COR-L47 (cell line): ENCODE measurements at places on chromosomes 16 and 17.

DNA sequence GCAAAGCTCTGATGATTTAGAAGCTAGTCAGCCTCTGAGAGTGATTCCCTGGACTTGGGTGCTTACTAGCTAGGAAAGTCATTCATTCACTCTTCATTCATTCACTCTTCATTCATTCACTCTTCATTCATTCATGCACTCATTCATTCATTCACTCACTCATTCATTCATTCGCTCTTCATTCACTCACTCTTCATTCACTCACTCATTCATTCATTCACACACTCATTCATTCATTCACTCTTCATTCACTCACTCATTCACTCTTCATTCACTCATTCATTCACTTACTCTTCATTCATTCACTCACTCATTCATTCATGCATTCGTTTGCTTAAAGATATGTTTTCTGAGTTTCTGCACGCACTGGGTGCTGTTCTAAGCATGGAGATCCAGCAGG lies 292.7 kb upstream of the TNRC6C start:
- DNase-seq, result no peak

- DNase-seq, result no peak
Observed at GRCh38 chr16:25260416-25260815, 2.8 kb upstream of the ZKSCAN2 start.

GRCh38 chr16:63749276-63749675 lies 1372.6 kb downstream of the CDH11 start:
- DNase-seq, result no peak

DNA sequence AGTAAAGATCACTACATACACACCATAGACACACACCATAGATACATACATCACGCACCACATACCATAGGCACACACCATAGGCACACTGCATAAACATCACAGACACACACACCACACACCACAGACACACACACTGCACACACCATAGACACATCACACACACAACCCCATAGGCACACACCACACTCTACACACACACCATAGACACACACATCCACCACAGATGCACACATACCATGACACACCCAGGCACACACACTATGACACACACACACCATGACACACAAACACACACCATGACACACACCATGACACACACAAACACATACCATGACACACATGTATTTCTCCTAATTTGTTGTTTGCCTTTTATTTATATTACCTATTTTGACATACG lies 14.1 kb downstream of the TBC1D16 start:
- no peak for DNase-seq

GRCh38 chr17:31134576-31134975 lies 39.8 kb downstream of the NF1 start:
- DNase-seq, result no peak

- DNase-seq, result no peak
Observed at GRCh38 chr17:68937890-68938514, 17.2 kb downstream of the ABCA8 start.

DNA sequence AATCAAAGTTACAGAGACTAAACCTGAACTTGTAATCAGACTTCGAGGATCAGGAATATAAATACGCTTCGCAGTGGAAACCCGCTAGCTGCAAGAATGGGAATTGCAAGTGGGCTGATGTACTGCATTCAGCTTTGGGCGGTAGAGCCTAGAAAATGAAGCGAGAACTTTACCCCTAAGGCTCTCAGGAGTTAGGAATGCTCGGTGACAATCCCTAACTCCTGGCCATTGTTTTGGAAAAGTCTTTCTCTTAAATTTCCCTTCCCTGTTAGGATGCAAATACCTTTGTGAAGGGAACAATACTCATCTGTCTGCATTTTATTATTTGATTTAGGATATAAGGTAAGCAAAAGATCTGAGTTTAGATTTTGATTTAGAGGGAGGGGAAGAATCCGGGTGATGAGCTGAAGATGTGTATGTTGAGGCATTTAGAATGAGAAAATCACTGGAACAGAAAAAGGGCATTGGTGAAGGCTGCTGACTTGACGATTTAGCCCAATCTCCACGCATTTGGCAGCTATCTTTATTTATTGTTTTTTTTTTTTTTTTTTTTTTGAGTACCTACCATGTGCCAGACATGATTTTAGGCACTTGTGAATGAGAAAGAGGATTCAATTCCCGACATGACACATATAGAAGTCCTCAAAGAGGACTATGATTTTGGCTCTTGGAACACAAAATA lies 2.2 kb upstream of the TOX3 start:
- DNase-seq, result no peak

DNA sequence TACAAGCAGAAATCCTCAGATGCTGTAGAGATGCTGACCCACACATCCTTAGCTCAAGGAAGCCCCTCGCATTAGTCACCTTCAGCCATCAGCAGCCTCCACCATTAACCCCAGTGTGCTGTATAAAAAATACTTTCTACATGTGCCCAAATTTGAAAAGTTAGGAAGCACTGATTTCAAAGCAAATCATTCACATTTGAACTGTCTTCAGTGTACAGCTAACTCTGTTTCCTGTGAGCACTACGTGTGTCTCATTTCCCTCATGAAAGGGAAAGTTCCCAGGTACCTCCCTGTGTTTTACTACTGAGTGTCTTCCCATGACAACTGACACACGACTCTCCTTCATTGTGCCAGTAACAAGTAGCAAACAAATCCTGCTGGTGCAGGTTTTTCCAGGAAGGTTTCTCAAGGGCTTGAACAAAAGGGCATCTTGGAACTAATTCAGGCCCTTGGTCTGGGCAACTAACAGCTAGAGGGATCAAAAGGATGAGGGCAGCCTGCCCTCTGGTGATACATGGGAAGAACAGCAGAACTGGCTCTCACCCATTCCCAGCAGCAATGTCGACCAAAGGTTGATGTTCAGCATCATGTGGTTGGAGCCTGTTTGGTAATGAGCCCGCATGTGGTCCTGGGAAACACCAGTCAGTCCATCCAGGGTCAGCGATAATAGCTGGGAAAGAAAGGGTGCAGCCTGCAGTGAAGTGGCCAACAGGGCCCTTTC lies 4.0 kb downstream of the SLC35B1 start:
- no peak for DNase-seq

GRCh38 chr17:54324813-54325212 lies 502.1 kb downstream of the KIF2B start:
- no peak for DNase-seq

GRCh38 chr16:77834635-77835540 lies 46.5 kb downstream of the VAT1L start:
- DNase-seq, result no peak

- no peak for DNase-seq
Observed at GRCh38 chr16:27642756-27643155, 92.8 kb downstream of the KATNIP start.

DNA sequence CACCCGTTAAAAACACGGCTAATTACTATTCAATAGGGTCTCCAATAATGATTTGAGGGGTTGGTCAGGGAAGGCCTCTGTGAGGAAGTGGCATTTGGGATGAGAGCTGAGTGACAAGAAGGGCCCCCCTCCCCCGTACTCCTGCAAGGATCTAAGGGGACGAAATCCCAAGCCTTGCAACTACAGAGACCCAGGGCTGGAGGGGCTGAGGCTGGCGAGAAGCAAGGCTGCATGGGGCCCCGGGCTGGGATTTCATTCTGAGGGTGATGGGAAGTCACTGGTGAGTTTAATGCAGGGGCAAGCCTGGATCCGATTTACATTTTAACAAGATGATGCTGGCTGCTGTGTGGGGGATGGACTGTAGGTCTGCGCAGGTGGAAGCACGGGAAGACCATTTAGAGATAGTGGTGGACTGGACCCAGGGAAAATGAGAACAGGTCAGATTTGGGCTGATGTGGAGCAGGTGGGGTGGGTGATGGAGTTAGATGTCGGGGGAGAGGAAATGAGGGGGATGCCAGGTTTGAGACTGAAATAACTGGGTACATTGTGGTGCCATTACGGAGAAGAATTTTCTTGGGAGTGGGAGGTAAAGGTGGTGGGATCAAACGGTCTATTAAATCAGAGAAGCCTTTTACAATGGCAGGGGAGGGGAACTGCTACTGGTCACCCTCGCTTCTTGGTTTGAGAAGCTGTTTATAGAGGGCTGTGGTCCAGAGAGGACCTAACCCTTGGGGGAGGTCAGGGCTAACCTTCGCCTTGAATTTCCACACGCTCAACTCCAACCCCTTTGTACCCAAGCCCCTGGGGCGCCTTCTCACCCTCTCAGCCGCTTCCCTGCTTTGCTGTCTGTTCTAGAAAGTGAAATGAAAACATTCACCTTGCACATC lies 932 bp upstream of the MYBBP1A start:
- no peak for DNase-seq

DNA sequence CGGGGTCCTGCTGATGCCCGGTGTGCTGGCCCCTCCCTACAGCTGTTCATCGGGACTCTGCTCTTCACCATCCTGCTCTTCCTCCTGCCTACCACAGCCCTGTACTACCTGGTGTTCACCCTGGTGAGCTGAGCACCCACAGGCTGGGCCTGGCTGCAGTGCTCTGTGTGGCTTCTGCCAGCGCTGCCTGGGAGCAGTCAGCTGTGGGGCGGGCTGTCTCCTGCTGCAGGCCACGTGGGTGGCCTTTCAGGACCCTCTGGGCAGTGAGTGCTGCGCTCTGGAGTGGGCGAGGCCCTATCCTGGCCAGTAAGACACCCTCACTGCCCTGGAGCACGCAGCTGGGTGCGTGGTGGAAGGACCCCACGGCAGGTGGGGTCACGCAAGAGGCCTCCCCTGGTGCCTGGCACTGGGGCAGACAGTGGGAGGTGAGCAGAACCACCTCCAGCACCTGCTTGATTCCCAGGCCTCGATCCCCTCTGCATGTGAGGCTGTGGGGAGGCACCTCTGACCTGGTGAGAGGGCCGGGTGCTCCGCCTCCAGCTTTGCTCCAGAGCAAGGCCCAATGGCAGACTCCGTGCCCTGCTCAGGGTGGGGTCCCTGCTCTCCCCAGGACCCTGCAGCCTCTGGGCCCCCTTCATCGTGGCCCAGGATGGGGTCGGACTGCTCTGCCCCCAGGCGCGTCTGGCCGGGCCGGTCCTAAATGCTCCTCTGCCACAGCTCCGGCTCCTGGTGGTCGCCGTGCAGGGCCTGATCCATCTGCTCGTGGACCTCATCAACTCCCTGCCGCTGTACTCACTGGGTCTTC lies 9.5 kb upstream of the RAB40C start:
- DNase-seq, result no peak

DNA sequence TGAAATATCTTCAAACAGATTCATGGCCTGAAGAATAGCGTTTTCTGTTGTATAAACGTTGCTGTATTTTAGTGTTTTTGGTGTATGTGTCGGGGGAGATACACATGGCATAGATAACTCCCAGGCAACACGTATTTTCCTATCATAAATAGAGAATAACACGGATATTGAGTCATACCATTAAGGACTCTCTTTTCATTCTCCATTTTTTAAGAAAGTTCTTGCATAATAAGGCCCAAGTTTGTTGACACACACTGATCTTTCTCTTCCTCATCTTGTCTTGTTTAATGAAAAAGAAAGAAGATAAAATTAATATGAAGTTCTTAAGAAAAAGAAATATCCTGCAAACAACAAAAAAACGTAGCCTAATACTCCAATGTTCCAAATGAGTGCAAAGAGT lies 13.4 kb downstream of the ABCA8 start:
- DNase-seq, result no peak

GRCh38 chr17:4357030-4357628 lies 9.3 kb downstream of the UBE2G1 start:
- DNase-seq, result no peak

DNA sequence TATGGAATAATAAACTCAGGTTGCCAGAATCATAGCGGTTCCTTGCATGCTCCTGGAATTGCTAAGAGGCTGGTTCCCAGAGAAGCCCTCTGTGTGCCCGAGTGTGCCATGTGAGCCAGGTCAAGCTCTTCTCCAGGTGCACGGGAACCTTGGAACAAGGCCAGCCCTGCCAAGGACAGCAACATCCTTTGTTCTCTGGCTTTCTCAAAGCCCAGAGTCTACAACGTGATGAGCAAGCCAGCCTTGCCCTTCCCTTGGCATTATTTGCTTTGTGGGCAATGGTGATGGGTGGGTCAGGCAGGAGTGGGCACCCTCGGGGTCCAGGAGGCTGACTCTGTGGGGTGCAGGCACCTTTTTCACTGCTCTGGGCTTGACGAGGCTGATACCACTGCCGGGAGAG lies 14.2 kb upstream of the SEC14L1 start:
- peak; percentile 78 for DNase-seq

DNA sequence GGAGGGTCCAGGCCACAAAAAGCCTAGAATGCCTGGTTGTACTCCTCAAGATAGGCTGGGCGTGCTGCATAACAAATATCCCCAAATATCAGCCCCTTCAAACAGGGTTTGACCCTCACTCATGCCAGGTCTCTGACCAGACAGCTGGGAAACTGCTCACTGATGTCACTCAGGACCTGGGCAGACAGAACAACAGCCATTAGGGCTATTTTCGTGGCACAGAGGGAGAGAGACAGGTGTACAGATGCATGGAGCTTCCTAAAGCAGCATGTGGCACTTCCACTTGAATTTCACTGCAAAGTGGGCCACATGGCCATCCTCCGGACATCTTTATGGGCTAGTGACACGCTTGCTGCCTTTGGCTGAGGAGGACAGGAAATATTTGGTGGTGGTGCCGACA lies 73.1 kb downstream of the SREBF1 start:
- DNase-seq, result no peak

DNA sequence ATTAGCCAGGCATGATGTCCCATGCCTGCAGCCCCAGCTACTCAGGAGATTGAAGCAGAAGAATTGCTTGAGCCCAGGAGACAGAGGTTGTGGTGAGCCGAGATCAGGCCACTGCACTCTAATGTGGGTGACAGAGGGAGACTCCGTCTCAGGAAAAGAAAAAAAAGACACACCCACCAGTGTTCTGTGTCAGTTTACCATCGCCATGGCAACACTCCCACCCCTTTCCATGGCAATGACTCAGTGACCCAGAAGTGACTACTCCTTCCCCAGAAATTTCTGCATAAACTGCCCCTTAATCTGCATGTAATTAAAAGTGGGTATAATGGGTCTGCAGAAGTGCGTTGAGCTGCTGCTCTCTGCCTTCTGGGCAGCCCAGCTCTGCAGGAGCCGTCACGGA lies 4.0 kb upstream of the ZC3H18 start:
- no peak for DNase-seq

GRCh38 chr17:46167826-46168569 lies 25.2 kb downstream of the KANSL1 start:
- no peak for DNase-seq

DNA sequence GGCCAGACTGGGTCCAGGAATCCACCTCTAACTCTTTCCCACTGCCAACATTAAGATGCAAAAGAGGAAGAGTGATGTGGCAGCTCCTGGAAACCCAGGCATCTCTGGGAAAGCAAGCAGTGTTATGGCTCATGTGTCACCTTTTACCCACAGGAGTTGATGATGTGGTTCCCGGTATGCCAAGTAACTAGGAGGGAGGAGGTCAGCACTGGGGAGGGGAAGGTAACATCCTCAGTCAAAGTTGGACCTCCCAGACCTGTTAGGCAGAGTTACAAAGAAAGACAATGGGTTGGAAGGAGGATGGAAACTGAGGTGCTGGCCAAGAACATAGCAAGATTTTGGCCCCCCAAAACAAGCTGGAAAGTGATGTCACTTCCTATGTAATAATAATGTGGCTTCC lies 11.4 kb downstream of the KRABD2 start:
- DNase-seq, result no peak
